Stimulated activated CD4-positive, alpha-beta T cell treated with anti-CD3 and anti-CD28 coated beads, Interleukin-12 subunit alpha, Interleukin-12 subunit beta, amount 100 ng/mL, for 48 hours (primary cell): ENCODE measurements at places on chromosomes 11 and 22.

DNA sequence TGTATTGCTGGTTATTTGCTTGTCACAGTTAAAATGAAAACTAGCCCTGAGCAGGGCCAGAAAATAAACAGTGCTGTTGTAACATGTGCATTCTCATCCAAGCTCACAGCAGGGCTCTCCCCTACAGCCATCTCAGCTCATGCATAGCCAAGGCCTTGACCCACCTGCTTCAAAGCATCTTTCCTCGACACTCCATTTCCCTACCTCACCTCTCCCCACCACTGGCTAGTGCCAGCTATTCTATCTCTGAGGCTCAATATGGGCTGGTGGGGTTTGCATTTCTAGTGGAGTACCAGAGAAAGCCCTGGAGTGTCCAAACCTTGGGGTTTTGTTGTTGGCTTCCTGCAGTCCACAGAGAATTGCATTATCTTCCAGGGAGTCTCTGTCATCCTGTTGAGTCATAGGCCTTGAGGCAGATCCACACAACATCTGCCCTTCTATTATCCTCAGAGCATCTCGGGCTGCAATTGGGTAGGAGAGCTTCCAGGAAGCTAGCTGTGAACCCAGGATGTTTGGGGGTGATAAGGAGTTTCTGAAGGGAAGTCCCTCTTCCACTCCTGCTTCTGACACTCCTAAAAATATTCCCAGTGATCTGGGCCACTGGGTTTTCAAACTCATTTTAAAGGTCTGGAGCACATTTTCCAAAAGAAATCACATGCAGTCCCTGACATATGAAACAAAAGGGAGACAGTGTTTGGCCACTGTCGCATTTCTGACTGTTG is 36.1 kb upstream of the AMOTL1 start:
- no peak for DNase-seq

DNA sequence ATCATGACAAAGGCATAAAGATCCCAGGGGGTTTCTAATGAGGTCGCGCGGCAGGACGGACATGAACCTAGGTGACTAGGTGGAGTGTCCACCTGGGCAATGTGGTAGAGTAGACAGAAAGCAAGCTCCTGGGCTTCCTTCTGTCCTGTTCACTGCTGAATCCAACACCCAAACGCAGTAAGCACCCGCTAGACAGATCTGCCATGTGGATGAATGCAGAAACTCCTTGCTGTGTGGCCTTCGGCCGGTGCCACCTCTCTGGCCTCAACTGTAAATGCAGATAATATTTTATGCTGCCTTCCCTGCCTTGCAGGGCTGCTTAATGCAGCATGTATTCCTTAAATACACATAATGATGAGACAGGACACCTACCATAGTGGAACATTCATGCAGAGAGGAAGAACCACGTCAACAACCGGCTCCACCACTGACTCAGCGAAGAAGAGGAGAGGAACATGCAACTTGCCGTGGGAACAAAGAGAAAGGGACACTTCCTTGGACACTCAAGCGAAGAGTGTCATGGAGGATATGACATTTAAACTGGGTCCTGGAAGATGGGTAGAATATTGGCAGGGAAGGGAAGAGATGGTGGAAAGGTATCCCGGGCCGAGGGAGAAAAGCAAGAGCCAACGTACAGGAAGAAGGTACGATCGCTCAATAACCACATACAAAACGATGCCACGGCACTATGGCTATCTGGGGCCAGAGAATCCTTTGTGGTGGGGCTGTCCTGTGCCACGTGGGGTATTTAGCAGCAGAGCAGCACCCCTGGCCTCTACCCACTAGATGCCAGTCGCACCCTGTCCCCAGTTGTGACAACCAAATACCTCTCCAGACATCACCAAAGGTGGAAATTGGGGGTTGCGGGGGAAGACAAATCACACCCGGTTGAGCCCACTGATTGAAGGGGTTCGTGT is 30.8 kb downstream of the MYH9 start:
- DNase-seq = peak; percentile 40

DNA sequence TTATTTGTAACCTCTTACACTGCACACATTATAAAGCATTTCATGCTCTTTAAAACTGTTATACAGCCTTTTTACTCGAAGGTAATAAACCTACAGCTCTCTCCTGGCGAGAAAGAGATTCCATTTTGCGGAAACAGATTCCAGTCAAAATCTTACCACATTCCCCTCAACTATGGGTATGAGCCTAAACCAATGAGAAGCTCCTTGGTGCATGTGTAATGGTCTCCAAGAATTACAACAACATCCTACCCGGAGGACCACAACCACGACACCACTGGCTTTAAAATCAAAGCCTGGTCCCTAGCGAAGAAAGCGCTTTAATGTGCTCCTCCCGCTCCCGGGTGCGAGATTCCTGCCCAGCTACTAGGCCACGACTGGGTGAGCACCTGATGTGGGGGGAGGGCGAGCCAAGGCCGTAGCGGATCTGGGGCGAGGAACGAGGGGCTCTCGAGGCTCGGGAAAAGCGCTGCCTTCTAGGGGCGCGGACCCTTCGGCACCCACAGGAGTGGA is 821 bp downstream of the CELF1 start:
- no peak for DNase-seq

DNA sequence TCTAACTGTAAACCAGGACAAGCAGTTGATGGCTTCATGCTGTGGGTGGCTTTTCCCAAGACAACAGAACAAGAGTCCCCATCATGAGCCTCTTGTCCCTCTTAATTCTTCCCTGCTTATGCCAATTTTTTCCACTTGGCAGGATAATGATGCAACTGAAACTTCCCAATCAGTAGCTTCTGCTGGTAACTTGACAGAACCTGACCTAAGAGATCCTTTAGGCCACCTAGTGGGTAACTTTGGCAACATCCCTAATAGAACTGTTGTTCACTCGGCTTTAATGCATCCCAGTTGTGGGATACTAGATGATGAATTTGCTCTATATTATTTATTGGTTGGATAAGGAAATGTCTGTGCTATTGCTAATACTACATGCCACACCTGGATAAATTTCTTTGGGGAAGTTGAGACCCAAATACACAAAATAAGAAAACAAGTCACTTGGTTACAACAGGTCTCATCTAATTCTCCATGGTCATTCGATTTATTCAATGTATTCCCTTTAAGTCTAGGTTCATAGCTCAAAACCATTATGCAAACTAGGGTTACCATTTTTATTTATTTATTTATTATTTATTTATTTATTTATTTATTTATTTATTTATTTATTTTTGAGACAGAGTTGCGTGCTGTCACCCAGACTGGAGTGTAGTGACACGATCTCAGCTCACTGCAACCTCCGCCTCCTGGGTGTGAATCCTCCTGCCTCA is 41.4 kb upstream of the NFAM1 start:
- peak; percentile 26 for DNase-seq

DNA sequence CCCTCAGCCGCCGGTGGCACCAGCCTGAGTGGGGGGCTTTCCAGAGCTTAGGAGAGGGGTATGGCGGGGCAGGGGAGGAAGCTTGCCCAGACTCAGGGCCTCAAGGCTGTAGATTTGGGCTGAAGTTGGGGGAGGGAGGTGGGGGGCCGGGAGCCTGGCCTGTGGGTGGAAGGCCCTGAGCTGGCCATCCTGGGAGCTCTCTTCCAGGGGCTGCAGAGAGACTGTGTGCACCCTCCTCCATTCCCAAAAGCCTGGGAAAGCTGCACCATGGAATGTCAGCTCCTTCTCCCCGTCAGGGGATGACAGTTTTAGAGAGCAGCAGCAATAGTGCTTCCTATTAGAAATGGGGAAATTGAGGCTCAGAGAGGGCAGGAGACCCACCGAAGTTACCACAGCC is 1.0 kb downstream of the SYT12 start:
- no peak for DNase-seq

GRCh38 chr11:34192481-34193401 is 87.3 kb downstream of the NAT10 start:
- DNase-seq = no peak

DNA sequence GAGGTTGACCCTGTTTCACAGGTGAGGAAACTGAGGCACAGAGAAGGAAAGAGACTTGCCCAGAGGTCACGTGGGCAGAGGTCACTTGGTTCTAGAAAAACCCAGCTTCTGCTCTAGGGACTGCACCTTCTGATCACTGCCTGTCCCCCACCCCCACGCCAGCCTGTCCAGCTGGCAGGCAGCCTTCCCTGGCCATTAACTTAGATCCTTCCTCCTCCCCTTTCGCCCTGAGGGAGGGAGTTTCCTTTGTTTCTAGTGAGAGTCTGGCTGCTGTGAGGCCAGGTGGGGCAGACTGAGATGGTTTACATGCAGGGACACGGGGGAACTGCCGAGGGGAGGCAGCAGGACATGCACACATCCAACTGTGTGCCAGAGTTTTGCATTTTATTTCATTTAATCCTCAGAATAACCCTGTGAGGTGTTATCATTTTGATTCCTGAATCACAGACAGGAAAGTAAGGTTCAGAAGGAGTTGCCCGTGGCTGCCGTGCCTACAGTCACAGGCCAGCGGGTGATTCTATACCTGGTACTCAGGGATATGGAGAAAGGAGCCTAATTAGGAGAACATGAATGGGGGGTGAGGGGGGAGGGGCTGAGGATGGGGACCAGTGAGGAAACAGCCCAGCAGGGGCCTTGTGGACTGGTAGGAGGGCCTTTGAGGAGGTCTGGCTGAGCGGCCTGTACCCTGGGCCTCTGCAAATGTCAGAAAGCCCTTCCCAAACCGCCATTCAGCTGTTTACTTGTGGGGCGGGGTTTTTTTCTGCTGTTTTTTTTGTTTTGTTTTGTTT is 3.4 kb downstream of the FAM83F start:
- DNase-seq = no peak

- no peak for DNase-seq
Observed at GRCh38 chr11:58645854-58646253, 23.4 kb downstream of the CNTF start.

- DNase-seq = no peak
Observed at GRCh38 chr11:103344886-103345285, 235.7 kb downstream of the DYNC2H1 start.

- no peak for DNase-seq
Observed at GRCh38 chr11:30393012-30393411, 70.1 kb downstream of the ARL14EP start.

DNA sequence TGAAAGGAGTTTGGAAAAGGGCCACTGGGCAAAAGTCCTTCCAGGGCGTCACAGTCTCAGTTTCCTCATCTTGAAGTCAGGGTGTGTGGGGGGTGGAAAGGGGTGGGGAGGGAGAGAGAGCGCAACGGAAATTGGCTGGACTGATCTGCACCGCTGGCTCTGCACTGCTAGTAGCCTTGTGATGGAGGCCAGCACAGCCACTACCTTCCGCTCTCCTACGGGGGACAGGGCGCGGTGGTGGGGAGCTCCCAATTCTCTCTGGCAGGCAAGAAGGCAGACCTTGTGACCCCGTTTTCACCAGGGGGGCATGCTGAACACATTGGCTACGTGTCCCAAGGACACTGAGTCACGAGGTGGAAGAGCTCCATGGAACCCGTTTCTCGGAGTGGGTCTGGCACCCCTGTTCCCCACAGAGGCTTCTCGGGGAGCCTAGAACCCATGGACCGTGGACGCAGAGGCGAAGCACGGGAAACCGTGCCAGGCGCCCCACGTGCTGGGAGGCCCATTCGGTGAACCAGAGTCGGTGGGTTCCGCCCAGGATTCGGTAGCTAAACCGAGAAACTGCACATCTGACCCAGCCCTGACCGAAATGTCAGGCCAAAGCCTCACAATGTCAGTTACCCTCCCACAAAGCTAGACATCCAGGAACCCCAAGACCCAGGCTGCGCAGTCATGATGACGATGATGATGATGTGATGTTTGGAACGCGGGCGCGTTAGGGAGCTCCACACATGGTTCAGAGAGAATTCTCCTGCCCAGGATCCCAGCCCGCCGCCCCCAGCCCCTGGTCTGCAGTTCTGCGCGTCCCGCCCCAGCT is 28.3 kb upstream of the WNT11 start:
- DNase-seq = peak; percentile 30

- DNase-seq = no peak
Observed at GRCh38 chr11:69487391-69487790, 5.9 kb downstream of the LINC01488 start.

- DNase-seq = no peak
Observed at GRCh38 chr11:88105951-88106350, 69.3 kb downstream of the RAB38 start.

GRCh38 chr11:2562890-2563212 is 118.0 kb downstream of the KCNQ1 start:
- no peak for DNase-seq

- peak; percentile 76 for DNase-seq
Observed at GRCh38 chr11:61733120-61733978, 19.1 kb upstream of the MYRF start.

DNA sequence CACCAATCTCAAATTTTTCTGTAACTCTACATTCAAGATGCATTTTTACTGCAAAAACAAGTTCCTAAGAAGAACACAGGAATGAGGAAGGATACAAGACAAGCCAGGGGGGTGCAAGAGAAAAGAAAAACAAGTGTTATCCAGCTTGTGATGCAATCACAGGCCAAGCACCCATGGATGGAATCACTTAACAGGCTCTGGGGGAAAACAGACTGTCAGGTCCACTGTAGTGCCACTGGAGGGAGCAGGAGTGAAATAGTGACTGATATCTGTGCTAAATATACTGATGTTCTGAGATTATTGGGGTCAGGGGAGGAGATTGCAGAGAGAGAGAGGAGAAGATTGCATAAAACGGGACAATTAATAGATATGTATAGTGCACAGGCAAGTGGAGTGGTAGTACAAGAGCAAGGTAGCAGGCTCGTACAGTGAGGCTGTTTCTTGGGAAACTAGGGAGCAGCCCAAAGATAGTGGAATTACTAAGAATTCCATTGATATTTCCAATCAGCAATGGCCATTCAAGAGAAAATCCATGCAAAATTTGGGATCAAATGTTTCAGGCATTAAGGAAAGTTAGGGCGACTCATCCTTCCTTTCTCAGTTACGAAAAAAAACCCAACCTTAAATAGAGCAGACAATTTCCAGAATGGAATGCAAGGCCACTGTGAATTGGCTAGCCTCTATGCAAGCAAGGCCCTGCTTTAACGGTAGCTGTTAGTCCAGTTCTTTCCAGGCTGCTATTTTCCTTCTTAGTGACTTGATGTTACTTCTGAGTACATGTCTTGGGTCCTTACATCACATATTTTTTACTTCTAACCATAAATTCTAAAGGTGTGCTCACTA is 52.2 kb upstream of the CEP126 start:
- DNase-seq = no peak

GRCh38 chr11:82560836-82561235 is 172.8 kb downstream of the FAM181B start:
- DNase-seq = no peak

- DNase-seq = no peak
Observed at GRCh38 chr22:30004101-30004500, 76.2 kb upstream of the HORMAD2 start.

GRCh38 chr11:116641561-116642045 is 131.2 kb downstream of the BUD13 start:
- DNase-seq = peak; percentile 13

- DNase-seq = no peak
Observed at GRCh38 chr11:6538456-6538855, 41.4 kb downstream of the DNHD1 start.

- DNase-seq = no peak
Observed at GRCh38 chr11:121293288-121293594, 670 bp downstream of the SC5D start.
